ENCODE measurements at places on chromosomes 7 and 10.

DNA sequence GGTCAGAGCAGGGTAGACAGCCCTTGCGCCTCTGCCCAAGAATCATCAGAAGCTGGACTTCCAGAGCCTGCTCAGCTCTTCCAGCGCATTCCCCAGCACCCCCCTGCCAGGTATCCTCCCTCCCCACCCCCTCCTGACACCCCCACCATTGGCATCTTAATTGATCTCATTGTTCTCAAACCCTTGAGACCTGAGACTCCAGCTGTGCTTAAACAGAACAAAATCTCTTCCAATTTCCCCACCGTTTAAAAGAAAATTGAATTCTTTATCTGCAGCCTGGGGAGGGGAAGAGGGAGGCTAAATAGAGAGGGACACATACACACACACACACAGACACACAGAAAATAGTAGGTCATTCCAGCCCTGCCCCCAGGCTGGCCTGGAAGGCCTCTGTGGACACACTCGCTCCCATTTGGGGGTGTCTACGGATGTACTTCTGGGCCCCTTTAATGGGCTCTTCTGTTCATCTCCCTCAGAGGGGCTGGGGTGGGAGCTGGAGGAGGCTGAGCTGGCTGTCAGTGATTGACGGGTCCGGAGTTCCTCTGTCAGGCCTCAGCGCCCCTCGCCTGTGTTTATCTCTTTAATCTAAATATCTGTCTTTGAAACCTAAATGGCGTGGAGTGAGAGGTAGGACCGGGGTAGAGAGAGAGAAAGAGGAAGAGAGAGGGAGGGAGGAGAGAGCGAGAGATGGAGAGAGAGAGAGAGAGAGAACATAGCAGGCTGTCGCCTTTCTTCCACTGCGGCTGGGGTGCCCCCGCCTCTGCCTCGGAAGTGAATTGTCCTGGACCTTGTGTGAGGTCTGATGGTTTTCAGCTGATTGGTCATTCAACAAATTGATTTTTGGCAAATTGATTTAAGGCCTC, 61.7 kb downstream of the C10orf105 start:
- DNase-seq, result no peak

- no peak for DNase-seq
Observed at GRCh38 chr7:2559283-2559950, 638 bp downstream of the IQCE start.

GRCh38 chr7:151100921-151101320, 14.6 kb downstream of the AGAP3 start:
- no peak for DNase-seq

GRCh38 chr7:101185258-101185839, 5.3 kb upstream of the NAT16 start:
- DNase-seq, result no peak

GRCh38 chr7:19775578-19775977, 2.2 kb upstream of the TMEM196 start:
- DNase-seq, result no peak

GRCh38 chr10:79304479-79305087, 42.7 kb upstream of the PPIF start:
- no peak for DNase-seq

DNA sequence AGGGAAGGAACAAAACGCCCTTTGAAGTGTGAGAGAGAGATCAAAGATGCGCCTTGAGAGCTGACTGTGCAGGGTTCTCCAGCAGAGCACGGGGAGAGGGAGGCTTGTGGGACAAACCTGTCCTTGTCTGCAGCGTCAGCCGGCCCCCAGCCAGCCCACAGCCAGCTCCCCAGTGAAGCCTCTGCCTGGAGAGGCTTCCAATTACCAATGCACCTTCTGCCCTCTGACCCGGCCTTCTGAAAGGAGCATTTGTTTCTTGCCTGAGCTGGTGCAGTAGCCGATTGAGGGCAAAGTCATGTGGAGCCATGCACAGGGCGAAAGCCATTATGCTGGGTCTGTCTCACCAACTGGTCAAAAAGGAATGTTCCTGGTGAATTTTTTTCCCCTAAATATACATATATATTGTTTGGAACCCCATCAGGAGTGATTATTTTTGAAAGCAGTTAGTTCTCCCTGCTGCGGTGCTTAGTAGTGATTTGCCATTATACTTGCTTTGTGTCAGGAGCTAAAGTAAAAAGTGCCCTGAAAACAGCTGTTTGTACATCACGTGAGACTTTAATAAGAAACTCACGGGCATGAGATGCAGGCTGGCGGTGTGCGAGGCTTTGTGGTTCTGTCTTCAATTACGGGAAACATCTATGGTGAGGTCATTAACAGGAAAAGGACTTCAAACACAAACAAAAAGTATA, 268.6 kb downstream of the KLF6 start:
- no peak for DNase-seq

- no peak for DNase-seq
Observed at GRCh38 chr10:77879065-77879464, 47.5 kb downstream of the DLG5 start.

- no peak for DNase-seq
Observed at GRCh38 chr10:46543466-46544377, 12.7 kb downstream of the GPRIN2 start.

DNA sequence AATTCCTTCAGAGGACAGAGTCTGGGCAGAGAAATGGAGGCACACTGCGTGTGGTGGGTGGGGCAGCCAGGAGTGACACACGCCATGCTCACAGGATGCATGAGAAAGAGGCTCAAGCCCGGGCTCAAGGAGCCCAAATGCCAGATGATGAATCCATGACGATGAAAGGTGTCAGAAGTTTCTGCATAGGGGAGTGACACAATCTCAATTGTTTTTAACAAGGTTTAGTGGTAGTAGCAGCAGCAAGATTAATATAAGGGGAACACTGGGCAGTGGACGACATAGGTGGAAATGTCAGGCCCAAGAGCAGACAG, 126.1 kb downstream of the TNS3 start:
- DNase-seq, result no peak

DNA sequence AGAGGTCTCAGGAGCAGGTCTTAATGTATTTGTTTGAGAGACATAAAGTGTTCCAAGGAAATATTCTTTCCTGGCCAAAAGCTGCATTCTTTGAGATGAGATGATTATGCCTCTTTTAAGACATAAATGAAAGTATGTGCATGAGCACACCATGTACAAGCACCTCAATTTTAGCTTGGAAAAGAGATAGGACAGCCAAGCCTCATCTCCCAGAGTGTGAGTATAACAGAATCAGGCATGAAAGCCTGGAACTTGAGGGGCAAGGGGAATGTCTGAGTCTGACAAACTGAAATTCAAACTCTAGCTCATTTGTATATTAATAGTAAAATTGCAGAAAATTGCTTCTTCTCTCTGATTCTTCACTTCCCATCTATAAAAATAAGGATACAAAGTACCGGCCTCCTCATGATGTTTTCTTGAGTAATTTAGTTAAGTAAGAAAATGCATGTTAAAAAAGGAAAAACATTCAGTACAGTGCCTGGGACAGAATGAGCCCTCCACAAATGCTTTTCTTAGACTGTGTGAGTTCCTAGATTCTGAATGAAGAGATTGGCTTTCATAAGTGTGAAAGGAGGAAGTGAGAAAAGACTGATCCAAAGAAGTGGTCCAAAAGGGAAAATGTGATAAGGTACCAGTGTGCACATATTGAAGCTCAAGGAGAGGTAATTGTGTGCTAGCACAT, 1260.9 kb upstream of the SORCS1 start:
- DNase-seq, result no peak

Measured in renal pelvis (tissue), 12 donors.